Suprapubic skin (tissue), 4 donors: ENCODE measurements at places on chromosomes 7 and 10. TPM values are rescaled to one million over a fixed set of nuclear protein-coding genes. Genes with fewer than 3 reads are reported as not detected.

Gene SMIM30
- total RNA-seq, result 12.7 TPM

Gene WNT16
- total RNA-seq, result 11.6 TPM

GRCh38 chr7:135562720-135563119, 5.0 kb downstream of the NUP205 start:
- DNase-seq, result no peak

DNA sequence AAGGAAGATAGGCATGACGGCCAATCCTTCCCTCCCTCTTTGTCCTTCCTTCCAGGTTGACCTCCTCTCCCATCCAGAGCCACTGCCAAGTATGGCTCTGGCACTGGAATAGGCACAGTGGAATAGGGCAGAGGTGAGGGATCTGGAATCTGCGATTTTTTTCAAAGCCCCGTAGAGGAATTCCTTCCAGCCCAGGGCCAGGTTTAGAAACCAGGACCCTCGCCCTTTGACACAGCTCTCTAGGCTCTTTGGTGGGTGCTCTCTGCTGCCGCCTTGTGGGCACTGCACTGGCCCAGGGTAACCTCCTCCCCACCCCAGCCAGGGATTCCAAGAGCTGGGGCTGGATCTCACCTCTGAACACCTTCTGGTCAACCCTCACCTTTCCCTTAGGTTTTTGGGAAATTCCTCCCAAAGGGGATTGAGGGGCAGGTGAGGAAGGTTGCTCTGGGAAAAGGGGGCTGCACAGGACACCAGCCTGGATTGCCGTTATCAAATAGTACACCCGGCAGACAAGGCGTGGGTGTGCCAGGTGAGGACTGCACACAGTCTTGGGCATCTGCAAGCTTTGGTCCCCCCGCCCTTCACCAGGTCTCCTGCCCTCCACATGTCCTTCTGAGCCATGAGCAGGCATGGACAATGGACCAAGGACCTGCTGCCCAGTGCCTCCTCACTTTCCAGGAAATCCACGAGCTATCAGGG, 22.8 kb downstream of the C10orf105 start:
- DNase-seq, result no peak

Gene ZP3
- total RNA-seq, result 9.2 TPM

DNA sequence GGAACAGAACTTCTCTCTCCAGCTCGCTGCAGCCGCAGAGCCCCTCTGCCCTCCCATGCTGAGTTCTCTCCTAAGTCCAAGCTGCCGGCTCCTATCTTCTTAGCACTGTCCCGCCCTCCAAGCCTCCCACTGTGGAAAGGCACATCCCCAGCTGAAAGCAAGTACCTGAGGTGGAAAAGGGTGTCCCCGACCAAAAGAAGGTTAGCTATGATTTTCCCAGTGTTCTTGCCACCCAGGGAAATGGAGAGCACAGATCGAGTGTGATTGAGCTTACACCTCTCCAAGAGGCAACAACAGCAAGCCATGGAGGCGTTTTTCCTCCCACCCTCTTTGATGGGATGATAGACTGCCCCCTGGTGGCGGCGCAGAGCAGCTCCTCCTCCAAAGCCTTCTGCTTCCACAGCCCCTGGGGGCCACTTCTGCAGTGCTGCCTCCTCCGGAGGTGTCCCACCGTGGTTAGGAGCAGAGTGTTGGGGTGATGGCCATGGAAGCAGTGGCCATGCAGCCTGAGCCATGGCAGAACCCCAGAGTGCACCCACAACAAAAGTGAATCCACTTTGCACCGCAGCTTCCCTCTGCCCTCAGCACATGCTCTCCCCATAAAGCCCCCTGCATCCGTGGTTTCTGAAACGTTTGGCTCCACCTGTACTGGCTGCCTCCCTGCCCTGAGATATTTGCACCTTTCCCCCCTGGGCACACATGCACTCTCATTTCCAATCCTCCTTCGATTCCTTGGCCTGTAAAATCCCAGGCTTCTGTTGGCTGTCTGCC, 143.1 kb upstream of the STK17A start:
- DNase-seq, result no peak

GRCh38 chr10:126669168-126669567, 1.3 kb downstream of the C10orf90 start:
- no peak for DNase-seq

Gene POLR2J2
- total RNA-seq, result 4.6 TPM

GRCh38 chr7:44400033-44400511, 74.7 kb upstream of the CAMK2B start:
- DNase-seq, result no peak

- peak; percentile 83 for DNase-seq
These were observed 35.8 kb downstream of the DDIT4 start for GRCh38 chr10:72309290-72310240.

DNA sequence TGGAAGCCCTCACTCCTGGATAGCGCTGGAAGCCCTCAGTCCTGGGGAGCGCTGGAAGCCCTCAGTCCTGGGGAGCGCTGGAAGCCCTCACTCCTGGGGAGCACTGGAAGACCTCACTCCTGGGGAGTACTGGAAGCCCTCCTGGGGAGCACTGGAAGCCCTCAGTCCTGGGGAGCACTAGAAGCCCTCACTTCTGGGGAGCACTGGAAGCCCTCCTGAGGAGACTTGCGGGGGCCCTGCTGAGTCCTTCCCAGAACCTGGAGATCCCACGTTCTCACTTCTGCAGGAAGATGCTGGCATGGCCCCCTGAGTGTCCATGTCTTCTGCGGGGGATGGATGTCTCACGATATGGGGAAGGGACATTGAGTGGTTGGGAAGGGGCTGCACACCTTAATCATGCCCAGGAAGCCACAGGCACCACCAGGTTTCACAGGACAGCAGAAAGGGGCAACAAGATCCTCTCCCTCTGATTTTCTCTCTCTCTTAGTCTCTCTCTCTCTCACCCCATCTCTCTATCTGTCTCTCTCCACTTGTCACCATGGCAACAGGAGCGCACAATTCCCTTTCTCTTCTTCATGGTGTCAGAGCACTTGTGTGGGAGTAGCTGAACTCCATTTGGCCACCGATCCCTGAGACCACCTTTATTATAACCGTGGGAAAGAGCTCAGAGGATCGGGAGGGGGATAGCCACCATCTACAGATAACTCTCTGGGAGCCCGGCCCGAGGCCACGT, 267.0 kb downstream of the TCERG1L start:
- peak; percentile 29 for DNase-seq

- no peak for DNase-seq
These were observed 137.7 kb downstream of the ETV1 start for GRCh38 chr7:13851736-13852135.

DNA sequence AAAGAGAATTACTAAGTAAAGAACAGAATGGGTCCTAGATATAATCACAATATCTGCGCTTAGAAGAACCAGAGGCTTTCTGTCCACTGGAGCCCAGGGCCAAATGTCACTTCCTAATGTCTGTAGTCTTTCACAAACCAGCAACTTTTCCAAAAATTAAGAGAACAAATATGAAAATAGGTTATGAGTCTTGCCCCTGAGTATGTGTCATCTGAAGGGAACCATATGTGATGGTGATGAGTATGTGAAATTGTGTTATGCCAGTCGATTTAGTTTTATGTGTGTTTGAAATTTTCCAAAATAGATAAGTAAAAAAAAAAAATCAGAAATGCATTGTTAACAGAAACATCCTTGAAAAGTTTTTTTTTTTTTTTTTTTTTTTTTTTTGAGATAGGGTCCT, 15.4 kb upstream of the HTR5A start:
- no peak for DNase-seq

GRCh38 chr7:77649716-77650349, 46.4 kb upstream of the RSBN1L start:
- no peak for DNase-seq

DNA sequence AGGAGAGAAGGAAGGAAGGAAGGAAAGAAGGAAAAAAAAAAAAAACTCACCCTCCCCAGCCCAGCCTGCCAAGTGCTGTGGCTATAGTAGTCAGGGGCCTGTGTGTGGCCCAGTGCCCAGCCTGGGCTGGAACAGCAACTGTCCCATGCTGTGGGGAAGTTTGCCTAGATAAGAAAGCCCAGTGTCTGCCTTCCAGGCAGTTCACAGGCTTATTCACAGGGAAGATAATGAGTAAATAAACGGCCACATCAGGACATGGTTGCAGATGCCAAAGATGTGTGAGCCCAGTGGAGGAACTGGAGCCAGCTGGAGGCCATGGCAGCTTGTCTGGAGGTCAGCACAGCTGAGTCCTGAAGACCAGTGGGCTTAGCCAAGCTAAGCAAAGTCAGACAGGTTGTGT, 132.4 kb upstream of the FOXK1 start:
- DNase-seq, result no peak

Gene CALCR
- not detected for total RNA-seq

- DNase-seq, result no peak
These were observed 1382.6 kb downstream of the GATA3 start for GRCh38 chr10:9437131-9437530.

- DNase-seq, result no peak
These were observed 44.6 kb upstream of the HYCC1 start for GRCh38 chr7:23058408-23059096.

Gene PRTFDC1
- total RNA-seq, result 0.76 TPM

Gene SPDYE2B
- not detected for total RNA-seq

DNA sequence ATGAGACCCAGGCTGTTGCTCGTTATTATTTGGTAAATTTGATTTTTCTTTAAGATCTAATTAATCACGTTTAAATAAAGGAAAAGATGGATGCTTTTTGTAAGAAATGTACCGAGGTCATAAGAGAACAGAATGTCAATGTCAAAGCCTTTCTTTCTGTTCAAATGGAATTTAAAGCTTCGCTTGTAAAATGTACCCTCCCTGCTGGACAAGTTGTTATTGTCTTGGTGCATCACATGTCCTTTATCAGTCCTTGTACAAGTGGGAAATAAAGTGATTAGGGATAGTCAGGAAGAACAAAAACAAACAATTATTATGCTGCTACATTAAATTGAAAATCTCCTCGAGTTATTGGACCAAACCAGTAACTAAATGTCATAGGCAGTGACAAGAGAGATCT, 363.2 kb downstream of the PHTF2 start:
- DNase-seq, result no peak

- DNase-seq, result no peak
These were observed 63.5 kb downstream of the UBE2H start for GRCh38 chr7:129889133-129889844.

GRCh38 chr7:73351447-73352167, 23.6 kb downstream of the FKBP6 start:
- no peak for DNase-seq

Gene CTBP2
- 27.6 TPM for total RNA-seq

DNA sequence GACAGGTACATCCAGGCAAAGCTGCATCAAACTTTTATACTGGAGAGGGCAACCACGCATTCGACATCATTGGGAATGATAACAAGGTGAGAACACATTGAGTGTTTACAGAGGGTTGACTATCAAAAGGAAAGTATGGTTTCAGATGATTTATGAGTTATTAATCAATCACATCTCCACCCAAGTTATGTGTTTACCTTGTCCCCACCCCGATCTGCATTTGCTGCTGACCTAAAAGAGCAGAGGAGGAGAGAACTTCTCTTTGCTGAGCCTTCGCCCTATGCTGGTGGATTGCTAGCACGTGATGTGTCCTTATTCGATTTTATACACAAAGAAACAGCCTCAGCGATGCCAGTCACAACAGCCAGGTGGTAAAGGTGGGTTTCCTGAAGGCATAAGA, at the start of gene MSMB:
Gene MSMB, minus strand, starts transcription at position 9 of the 400 bp plus-strand sequence. CDS start 32 bp downstream, outside the sequence.
- no peak for DNase-seq

GRCh38 chr7:77757589-77757988, 40.6 kb downstream of the TMEM60 start:
- no peak for DNase-seq

DNA sequence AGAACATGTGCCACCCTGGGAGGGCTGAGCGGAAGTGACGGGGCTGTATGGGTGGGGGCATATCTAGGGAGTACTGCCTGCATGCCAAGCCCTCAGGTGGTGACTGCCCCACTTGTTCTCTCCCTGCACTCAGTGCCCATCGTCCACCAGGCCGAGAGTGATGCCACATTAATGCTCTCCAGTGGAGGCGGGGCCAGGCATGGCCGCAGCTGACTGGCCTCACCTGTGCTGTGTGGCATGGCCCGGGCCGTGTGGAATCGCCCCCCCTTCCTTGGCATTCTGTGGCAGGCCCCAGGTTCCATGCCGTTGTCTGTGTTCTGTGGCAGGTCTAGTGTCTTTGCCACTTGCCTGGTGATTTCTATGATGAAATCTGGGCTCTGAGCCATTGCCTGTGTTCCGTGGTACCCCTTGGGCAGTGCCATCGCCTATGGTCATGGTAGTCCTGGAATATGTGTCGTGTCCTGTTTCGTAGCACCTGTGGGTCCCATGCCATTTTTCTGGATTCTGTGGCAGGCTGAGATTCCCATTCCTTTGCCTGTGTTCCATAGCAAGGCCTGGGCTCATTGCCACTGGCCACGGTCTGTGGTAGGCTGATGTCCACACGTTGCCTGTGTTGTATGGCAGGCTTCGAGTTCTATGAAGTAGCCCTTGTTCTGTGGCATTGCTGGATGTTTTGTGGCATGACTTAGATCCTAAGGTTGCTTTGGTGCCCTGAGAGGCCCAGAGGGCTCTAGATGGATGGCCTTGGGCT, 8.9 kb downstream of the FLNC start:
- DNase-seq, result peak; percentile 40

DNA sequence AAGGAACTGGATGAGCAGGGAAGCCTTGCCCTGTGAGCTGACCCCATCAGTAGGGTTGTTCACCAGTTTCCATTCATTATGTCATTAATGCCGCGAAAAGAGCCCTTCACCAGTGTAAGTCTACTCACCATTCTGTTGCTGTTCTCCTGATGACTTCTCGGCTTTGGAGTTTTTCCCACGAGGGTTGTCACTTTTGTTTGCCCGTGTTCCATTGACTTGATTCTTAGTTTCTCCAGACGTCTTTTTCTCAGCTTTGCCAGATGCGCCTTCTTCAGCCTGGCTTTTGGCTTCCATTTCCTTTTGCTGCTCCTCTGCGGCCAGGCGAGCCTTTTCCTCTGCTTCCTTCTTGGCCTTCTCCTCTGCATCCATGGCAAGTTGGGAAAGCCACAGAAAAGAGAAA, 128.8 kb downstream of the PPP1R17 start:
- no peak for DNase-seq

DNA sequence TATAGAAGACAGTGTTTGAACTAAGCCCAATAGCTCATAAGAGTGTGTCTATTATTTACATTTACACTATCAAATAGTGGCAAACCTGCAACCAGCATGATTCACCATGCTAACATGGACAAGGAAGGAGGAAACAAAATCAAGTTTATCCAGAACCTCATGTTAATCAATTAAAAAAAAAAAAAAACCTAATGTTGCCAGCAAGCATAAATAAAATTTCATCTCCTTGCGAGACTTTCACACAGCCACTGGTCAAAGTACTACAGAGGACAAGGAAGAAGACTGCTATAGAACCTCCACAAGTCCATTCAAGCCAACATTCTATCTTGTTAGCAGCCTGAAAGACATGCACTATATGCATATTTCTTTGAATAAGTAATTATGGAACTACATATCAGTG, 9.7 kb downstream of the TM9SF3 start:
- no peak for DNase-seq

Gene SFTPA1
- not detected for total RNA-seq
